ENCODE measurements at places on chromosomes 4 and X. TPM values are rescaled to one million over a fixed set of nuclear protein-coding genes. Genes with fewer than 3 reads are reported as not detected.
A peak's percentile ranks its signal among the peaks of the same experiment; 100 is the strongest.

DNA sequence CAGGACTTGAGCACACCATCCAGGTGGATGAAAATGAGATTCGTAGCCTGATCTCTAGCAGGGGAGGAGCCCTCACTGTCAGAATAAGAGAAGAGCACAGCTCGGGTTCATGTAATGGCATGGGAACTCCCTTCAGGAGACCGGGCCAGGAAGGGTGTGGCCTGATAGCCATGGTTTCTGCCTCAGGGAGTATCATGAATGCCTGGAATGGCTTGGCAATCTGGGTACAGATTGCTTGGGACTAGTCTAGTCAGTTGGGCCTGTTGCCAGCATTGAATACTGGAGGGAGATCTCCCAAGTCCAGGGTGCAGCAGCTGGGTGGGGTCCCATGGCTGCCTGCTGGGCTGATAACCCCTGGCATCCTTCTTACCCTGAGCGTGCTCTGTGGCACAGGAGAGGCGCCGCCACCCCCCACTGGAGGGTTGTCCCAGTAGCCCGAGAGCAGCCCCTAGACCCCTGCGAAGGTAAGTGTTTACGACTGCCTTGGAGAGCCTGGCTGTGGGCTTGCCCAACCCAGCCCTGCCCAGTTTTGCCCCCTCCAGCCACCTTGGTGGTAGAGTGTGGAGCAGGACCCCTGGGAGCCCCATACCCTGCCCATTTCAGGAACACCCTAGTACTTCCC is 298.8 kb downstream of the TEX13A start:
- no peak for DNase-seq

The CLDN22 gene
- total RNA-seq, result not detected

DNA sequence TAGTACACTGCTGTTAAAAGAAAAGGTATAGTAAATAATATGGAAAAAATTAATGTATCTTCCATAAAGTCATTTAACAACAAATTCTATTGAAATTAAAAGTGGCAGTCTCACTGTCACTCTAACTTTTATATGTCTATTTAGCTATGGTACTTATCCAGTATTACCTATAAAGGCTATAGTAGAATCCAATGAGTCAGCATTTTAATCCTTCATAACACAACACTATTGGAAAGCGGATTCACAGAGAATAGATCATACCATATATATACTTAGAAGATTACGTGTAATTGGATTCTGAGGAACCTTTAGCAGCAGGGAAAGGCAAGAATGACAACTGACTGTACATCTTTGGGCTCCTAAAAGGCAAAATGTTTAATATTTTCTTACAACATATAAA is 1942.6 kb downstream of the PCDH7 start:
- DNase-seq, result no peak

- DNase-seq, result no peak
Measured at GRCh38 chrX:106397788-106398538, 213.8 kb upstream of the RADX start.

DNA sequence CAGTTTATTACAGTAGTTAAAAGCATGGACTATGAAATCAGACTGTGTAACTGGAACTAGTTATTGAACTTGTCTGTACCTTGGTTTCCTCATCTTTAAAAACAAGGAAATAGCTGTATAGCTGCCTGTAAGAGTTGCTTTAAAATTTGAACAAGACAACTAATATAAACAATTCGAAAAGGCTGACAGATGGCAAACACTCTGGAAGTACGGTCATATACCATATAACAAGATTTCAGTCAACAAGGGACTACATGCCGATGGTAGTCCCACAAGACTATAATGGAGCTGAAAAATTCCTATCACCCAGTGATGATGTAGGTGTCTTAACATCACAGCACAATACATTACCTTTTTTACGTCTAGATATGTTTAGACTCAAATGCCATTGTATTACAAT is 78.7 kb downstream of the CNOT6L start:
- DNase-seq, result no peak

DNA sequence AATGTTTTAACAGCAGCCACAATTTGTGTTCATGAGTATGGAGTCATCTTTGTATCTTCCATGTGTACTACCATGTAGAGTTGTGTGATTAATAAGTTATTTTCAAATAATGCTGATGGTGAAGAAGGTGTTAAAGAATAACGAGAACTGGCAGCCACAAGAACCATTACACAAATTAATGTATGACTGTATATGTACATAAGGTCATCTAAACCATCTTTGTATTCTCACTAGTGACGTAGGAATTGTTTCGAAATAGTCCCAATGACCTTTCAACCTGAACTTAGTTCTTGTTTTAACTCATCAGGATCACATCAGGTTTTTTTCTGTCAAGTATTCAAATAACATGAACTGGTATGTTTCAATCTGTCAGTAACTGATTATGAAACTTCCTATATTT is 48.3 kb upstream of the NOCT start:
- no peak for DNase-seq

GRCh38 chrX:51292421-51292820 is 40.2 kb upstream of the NUDT10 start:
- DNase-seq, result no peak

DNA sequence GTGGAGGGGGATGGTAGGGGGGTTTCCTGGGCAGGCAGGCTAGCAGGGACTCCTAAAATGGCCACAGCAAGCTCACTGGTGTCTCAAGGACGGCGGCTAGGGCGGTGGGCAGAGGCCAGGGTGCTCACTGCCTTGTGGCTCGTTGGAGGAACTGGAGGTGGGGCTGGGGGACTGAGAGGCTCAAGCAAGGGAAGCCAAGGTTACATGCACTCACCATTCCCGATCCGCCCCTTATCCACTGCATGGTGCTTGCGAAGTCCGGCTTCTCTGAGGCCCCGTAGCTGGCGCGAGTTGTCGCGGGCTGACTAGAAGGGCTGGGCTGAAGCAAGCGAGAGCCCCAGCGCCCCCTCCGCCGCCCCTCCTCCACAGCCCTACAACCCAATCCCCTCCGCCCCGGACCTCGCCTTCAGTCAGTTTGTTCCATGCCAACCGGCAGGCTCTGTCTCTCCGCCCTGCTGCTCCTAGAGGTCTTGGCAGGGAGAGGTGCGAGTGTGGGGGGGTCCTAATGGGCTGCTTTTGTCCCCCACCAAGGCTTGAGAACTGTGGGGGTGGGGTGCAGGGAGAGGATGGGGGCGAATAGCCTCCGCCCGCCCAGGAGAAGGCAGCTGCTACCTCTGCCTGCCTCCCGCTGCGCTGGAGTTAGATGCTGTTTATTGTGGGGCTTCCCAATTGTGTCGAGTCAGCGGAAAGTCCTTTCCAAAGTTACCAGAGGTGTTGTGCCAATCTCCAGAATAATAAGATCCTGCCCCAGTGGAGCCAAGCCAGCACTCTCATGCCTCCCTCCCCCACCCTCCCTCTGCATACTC is at the start of gene ARHGEF9:
ARHGEF9 (minus strand) TSS at position 313 of the 806 bp plus-strand sequence; CDS start at position 244, 69 bp downstream.
- DNase-seq, result peak; percentile 42

DNA sequence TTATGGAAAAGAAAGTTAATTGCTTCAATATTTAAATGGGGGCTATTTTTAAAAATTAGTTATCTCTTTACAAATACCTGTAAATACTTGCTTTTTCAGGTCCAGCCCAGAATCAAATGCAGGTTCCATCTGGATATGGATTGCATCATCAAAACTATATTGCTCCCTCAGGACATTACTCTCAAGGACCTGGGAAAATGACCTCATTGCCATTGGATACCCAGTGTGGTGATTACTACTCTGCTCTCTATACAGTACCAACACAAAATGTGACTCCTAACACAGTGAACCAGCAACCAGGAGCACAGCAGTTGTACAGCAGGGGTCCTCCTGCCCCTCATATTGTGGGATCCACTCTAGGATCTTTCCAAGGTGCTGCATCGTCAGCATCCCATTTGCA is 29.2 kb downstream of the SEC24B start:
- no peak for DNase-seq

DNA sequence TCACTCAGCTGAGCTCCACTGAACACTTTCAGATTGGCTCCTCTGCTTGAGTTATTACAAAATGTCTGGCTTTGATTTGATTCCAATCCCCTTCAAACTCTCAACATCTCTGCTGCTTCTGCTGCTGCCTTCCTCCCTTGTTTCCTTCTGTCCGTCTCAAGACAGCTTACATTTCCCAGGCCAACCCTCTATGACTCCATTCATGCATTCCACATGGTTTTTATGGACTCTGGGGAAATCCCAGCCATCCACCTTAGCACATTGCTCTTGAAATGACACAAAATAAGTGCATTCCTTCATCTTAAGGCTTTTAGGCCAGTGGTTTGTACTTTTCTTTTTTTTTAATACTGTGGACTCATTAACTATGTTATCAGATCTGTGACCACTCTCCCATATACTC is 68.5 kb upstream of the TMEM164 start:
- DNase-seq, result no peak

- DNase-seq, result no peak
Measured at GRCh38 chr4:70008771-70009170, 13.0 kb downstream of the STATH start.

- no peak for DNase-seq
Measured at GRCh38 chr4:45648846-45649245, 475.0 kb downstream of the GABRG1 start.

DNA sequence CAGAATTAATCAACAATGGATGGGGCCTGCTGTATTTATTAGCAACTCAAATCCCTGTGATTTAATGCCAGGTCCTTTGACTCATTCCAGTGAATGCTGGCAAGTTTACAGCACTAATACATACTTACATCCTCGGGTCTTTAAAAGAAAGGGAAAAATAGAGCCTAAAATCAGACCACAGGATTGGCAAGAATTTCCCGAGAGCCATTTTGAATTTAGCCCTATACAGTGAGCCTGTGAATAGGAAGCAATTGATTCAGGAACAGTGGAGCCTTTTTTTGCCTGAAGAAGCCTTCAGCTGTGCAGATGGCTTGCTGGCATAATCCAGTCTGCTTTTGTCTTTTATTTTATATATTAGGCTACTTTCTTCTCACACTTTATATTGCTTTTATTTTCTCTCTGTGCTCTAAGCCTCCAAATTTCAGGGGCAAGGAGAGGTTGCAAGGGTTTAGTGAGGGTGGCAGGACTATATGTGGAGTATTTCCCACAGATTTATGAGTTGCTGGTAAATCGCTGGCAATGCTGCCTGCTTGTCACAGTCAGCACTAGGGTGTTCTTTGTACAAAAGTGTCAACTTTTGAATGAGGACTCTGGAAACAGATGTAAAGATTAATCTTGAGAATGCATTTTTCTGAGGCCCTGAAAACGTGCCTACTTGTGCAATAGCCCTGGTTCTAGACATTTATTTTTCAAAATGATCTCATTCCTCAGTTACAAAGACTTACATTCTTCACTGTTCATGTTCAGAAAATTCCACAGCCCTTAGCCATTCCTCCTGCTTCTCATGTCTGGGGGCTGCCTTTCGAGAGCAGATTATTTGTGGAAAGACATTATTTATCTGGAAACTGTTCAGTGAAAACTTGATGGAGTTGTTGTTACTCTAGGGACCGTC is 303.5 kb downstream of the SPRY1 start:
- no peak for DNase-seq

The MSX1 gene
- 4.0 TPM for total RNA-seq

DNA sequence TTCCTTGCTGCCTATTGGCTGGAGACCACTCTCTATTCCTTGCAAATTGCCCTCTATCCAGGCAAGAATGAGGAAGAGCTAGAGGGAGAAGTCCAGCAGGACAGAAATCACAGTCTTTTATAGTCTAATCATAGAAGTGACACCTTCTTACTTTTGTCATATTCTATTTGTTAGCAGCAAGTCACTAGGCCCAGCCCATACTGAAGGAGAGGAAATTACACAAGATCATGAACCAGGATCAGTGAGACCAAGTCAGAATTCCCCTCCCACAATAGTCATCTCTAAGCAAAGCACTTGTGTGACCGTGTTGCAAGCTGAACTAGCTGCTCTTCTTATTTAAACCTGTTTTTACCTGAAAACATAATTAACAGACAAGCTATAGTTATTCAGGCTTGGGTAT is 317.7 kb downstream of the INPP4B start:
- no peak for DNase-seq

DNA sequence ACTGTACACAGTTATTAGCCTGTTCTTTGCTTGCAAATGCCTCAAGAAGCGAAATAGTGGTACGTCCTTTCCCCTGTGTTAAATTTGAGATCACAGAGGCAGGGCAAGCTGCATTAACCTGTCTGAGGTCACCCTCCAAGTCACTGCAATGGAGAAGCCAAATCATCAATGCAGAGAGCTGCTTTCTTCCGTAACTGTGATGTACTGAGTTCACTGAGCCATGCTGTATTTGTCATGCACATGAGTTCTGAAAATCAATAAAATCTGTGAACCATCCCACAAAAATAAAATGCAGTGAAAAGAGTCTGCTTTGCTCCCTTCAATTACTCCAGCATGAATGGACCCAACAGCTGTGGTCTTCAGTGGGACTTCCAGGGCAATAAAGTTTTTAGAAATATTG is 393.5 kb downstream of the KCNIP4 start:
- no peak for DNase-seq

DNA sequence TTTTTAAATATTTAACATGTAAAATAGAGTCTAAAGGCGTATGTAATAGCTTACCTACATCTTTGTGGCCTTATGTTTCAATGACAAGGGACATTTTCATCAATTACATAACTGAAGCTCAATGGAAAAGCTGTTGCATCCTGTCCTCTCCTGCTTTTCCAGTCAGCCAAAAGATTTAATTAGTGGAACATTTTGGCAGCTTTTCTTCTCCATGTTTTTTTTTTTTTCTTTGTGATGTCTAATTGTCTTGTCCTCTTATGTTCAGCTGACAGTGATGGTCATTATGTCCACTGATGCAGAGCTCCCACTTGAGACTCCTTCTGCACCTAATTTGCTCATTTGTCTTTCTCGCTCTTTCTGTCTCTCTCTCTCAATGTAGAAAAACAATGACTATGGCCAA is 422.2 kb downstream of the GABRG1 start:
- no peak for DNase-seq

DNA sequence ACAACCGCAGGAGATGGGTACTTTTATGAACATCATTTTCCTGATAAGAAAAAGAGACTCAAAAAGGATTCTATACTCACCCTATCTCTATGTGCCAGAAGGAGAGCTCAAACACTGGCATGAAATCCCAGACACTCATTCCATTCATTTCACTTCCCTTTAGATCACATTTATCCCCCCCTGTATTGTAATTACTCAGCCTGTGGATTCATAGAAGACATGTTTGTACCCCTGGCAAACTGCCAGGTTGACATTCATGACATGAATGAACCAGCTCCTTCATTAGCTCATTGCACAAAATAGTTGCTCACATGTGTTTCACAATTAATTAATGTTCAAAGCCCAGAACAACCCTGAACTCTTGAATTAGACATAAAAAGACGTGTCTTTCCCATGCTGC is 4.9 kb downstream of the SMR3A start:
- DNase-seq, result no peak

- peak; percentile 22 for DNase-seq
Measured at GRCh38 chrX:54818221-54818620, 10.7 kb downstream of the MAGED2 start.

DNA sequence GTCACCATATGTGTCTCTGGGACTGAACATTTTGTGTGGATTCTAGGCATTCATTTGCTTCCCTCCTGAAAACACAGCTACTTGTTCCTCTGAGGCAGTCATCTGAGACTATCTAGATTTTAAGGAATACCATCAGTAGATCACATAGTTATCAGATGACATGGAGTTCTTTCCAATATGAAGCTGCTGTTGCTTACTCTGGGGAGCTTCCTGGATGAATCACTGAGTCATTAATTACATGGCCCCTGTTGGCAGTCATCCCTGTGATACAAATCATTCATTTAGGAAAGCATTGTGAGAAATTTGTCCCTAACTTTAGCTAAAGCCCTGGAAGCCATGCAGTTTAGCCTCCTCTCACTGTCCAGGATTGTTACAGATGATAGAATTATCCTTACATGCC is 98.2 kb upstream of the ARSJ start:
- DNase-seq, result no peak

- DNase-seq, result no peak
Measured at GRCh38 chr4:98794565-98795205, 134.2 kb downstream of the EIF4E start.

- DNase-seq, result no peak
Measured at GRCh38 chrX:7119950-7120877, 27.3 kb upstream of the STS start.
